ENCODE measurements at places on chromosomes 16 and 17.
A peak's percentile ranks its signal among the peaks of the same experiment; 100 is the strongest.

- no peak for DNase-seq
These were observed 37.7 kb upstream of the MEAK7 start for GRCh38 chr16:84541999-84542817.

GRCh38 chr17:47946929-47947397 lies 5.6 kb downstream of the PNPO start:
- DNase-seq: peak; percentile 47

GRCh38 chr16:2385190-2385836 lies 43.9 kb upstream of the CCNF start:
- no peak for DNase-seq

GRCh38 chr16:55747785-55748184 lies 85.1 kb downstream of the CES1 start:
- DNase-seq: no peak

- DNase-seq: peak; percentile 56
These were observed 48.5 kb downstream of the RAI1 start for GRCh38 chr17:17729620-17730249.

- DNase-seq: no peak
These were observed 9.7 kb downstream of the CHAD start for GRCh38 chr17:50458701-50459676.

GRCh38 chr17:65109990-65110680 lies 27.0 kb upstream of the RGS9 start:
- DNase-seq: no peak

- DNase-seq: no peak
These were observed 111.4 kb upstream of the DNAH9 start for GRCh38 chr17:11486868-11487310.
